ENCODE measurements at places on chromosomes 1 and 21.

DNA sequence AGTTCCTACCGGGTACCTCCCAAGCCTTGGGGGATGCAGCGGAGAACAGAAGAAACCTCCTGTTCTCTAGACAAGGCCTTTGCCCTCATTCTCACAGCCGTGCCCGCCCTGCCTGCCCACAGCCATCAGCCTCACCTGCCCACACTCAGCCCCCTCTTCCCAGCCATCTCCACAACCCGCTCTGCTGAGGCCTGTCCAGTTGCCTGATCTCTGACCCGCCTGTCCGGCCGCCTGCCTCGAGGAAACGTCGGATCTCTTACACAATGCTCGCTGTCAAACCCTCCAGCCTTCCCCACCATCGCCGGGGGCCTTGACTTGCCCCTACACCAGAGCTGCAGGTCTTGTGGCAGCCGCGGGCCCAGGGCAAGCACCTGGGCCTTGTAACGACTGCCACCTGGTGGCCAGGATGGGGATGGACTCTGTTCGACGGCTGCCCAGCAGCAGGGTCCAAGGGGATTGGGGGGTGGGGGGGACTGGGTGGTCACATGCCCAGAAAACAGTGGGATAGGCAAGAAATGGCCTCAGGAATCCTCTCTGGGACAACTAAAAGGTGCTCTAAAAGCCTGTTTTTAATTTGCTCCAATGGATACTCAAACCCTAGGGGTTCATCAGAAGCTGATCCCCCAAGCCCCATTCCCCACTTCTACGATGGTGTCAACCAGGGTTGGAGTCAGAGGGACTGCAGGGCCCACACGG lies 31.0 kb downstream of the SLC45A1 start:
- DNase-seq, result peak; percentile 2

- no peak for DNase-seq
Observed at GRCh38 chr1:15011661-15012060, 141.9 kb upstream of the TMEM51 start.

DNA sequence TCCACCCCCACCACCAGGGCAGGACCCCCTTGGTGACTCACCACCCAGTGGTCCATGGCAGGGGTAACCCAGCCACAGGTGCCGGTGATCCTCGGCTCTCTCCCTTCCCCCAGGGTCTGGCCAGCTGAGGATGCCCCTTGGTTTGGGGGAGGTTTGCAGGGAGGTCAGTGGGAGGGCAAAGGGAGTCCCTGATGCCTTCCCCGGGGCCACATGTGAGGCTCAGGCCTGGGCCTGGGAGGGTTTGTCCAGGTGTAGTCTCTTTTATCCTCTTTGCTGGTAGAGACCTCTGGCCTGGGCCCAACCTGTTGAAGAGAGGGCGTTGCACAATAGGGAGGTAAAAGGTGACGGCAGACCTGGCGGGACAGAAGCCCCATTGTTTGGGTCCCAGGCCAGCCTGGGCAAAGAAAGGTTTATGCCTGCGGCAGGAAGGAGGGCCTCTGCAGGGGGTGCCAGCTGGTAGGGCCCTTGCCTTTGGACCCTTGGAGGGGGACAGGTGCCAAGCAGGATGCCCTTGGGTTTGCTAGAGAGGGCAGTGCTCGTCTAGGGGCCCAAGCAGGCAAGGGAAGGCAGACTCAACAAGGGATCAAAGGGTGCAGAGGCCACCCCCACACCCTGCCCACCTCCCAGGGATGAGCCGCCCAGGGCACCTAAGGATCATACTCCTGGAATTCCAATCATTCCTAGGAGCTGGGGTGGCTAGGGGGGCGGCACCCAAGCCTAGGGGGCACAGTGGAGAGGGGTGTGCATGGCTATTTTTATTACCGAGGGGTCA lies 760 bp upstream of the TINAGL1 start:
- no peak for DNase-seq

- no peak for DNase-seq
Observed at GRCh38 chr1:25517476-25518394, 25.7 kb upstream of the LDLRAP1 start.

- no peak for DNase-seq
Observed at GRCh38 chr1:44330935-44331334, 24.1 kb downstream of the ERI3 start.

GRCh38 chr1:109275706-109276345 lies 7.1 kb downstream of the PSRC1 start:
- no peak for DNase-seq

Data from NCI-H1694 treated with DMSO at 0.1 percent for 48 hours (cell line).